Ascending aorta (tissue), 2 donors: ENCODE measurements at places on chromosomes 2 and 18.

- DNase-seq = peak; percentile 67
Observed at GRCh38 chr18:36672437-36673344, 156.1 kb downstream of the TPGS2 start.

DNA sequence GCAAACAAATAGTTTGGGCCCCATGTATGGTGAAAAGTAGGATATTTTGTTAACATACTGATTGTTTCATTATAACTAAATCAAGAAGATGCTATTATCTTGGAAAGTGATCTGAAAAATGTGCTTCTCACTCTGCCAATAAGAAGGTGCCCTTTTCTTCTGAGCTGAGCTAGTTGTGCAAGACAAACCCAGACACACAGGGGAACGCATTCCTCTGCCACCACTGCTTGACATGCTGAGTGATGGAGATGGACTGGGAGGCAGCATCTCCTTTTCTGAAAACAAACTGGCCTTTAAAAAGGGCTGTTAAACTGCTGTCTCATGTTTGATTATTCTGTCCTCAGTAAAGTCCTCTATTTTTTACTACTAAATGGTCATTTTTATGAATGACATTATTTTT lies 1989.9 kb upstream of the CELF4 start:
- DNase-seq = no peak

GRCh38 chr2:2507417-2507997 lies 176.4 kb upstream of the MYT1L start:
- DNase-seq = no peak

GRCh38 chr2:15872854-15873253 lies 67.5 kb upstream of the MYCN start:
- DNase-seq = no peak

- no peak for DNase-seq
Observed at GRCh38 chr2:83705146-83705545, 753.9 kb downstream of the SUCLG1 start.

DNA sequence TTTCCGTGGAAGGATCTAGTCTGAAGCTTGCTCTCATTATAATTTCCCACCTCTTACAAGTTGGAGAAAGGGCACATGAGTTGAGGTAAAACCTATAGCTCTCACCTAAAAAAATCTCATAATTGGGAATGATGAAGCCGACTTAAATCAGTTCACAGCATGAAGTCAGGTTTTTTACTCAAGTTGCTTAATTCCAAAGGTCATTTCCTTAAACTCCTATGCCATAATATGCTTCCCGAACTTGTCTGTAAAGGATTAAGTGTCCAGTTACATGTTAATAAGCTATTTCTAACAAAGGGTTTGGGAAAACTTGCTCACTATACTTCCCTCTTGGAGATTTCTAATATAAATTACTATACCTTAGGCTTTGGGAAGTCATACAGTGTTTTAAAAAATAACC lies 481.2 kb downstream of the NUP35 start:
- DNase-seq = no peak

DNA sequence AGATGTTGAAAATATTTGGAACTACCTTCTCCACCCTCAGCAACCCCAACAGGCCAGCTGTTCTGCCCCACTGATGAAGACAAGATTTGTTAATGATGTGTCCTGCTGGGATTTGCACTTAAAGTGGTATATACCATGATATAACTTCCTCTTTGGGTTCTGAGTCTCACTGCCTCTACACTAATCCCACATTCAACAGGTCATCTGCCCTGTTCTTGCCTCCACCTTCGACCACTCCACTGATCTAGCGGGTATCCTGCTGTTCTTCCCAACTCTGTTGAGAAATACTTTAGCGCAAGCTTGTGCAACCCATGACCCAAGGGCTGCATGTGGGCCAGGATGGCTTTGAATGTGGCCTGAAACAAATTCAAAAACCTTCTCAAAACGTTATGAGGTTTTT lies 72.7 kb downstream of the LRP1B start:
- DNase-seq = no peak

- DNase-seq = no peak
Observed at GRCh38 chr2:38454081-38454480, 77.0 kb upstream of the ATL2 start.

GRCh38 chr2:128154225-128154624 lies 63.2 kb downstream of the UGGT1 start:
- DNase-seq = no peak

DNA sequence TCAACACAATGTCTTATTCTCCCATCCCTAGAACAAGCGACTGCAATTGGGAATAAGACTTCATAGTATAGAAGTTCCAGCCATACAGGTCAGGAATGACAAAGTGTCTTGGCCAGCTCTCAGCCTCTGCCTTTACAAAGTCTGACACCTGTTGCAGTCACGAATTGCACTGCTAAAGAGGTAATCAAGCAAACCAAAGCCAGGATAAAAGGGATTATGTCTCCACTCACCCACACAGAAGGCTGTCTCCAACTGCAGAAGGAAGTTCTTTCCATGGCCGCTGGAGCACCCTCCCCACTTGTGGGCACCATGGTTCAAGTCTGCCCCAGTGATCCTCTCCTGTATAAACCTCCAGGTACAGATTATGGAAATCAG lies 114.8 kb upstream of the PKDCC start:
- DNase-seq = peak; percentile 12

DNA sequence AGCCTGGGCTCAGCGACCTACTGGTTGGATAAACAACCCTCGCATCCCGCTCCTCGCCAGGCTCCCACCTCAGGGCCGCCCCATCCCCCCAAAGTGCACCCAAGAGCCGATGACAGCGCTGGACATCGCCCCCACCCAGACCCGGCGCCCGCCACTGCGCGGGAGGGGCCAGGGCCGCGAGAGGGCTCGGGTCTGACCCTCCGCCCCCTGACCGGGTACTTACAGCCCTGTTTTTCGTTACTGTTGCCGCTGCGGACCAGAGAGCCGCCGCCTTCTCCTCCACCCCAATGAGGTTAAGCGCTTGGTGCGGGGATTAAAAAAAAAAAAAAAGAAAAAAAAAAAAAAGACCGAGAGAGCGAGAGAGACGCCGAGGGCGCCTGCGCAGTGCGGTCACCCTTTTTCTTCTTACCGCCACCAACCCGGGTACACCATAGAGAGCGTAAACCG lies at the start of gene CLASP1:
TSS of gene CLASP1 (minus strand) at position 314 of the 447 bp plus-strand sequence. CDS start 43,567 bp downstream, outside the sequence.
- DNase-seq = peak; percentile 22

GRCh38 chr2:67848551-67849285 lies 214.1 kb downstream of the C1D start:
- no peak for DNase-seq

- no peak for DNase-seq
Observed at GRCh38 chr2:9158786-9159779, 47.5 kb upstream of the ASAP2 start.

DNA sequence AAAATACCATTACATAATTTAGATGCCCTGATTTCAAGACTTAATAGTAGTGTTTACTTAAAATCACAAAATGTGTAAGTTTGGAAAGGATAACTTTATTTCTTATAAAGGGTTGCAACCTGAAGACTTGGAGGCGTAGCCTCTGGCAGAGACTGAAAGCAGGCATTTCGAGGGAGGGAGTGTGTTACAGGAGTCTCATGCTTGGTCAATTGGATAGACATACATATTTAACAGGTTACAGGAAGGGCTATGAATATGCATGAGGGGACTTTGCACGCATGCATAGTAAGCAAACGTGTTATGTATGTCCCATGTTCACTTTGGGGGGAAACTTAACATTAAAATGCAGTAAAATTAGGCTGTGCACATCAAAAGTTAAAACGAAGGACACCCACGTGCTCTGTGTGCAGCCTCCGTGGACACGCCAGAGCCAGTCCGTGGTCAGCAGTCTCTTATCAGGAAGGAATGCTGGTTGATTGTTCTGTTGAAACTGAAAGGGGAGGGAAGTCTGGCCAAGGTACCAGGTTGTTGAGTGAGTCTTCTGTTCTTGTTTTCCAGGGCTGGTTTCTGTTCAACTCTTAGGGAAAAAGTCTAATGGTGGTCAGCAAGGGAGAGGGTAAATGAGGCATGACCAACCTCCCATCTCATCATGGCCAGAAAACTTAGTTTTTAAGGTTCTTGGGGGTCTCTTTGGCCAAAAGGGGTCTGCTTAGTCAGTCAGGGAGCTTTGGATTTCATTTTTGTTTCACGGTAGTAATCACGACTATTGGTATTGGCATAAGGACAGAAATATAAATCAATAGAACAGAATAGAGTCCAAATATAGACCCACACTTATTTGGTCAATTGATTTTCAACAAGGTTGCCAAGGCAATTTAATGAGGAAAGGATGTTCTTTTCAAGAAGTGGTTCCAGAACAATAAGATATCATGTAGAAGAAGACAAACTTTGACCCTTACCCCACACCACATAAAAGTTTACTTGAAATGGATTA lies 121.9 kb downstream of the MCFD2 start:
- no peak for DNase-seq

DNA sequence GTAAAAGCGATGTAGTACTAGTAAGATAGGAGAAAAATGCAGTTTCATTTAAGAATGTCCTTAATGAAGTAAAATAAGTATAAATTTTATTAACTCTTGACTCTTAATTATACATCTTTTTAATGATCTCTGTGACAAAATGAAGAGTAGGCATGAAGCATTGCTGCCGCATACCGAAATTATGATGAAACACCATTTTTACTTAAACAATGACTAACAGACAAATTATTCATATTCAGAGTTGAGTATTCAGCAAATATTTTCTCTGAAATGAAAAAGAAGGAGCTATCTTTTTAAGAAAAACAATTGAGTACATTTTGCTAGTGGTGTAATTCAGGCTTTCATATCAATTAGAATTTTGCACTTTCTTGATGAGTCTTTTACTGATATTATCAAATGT lies 150.6 kb upstream of the DOCK10 start:
- no peak for DNase-seq

- DNase-seq = peak; percentile 73
Observed at GRCh38 chr18:79790996-79791972, 6.5 kb upstream of the KCNG2 start.

GRCh38 chr2:60298006-60298696 lies 255.3 kb downstream of the BCL11A start:
- no peak for DNase-seq

DNA sequence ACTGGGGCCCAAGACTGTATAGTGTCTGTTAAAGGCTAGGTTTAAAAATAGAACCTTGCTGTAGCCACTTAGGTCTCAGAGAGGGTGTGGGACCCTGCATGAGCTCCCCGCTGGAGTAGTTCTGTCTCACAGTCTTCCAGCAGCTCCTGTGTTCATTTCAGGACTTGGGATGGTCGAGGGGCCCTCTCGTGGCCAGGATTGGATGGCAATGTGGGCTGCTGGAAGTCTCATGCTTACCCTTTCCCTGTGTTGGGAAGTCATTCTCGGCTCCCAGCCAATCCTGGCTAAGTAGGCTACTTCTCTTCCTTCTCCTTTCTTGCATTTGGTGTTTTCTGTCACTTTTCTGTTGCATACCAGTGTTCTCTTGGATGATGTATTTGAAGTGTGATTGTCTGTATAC lies 284.0 kb upstream of the GCFC2 start:
- DNase-seq = no peak

GRCh38 chr2:46996300-46996843 lies 80.8 kb upstream of the MCFD2 start:
- DNase-seq = no peak

DNA sequence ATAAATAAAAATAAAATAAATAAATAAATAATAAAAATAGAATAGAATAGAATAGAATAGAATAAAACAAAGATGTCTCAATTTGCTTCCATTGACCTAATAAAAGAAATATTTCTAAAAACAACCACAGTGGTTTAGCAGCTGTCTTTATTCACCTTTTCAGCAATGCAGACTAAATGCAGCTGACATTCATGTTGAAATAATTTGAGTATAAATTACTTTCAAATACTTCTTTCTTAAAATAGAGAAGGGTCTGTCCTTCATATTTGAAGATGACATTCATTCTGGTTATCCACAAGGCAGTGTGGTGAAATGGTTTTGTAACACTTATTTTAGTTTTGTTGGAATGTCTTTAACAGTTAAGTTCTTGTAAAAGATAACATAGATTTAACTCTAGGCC lies 469.4 kb downstream of the IRS1 start:
- DNase-seq = no peak

DNA sequence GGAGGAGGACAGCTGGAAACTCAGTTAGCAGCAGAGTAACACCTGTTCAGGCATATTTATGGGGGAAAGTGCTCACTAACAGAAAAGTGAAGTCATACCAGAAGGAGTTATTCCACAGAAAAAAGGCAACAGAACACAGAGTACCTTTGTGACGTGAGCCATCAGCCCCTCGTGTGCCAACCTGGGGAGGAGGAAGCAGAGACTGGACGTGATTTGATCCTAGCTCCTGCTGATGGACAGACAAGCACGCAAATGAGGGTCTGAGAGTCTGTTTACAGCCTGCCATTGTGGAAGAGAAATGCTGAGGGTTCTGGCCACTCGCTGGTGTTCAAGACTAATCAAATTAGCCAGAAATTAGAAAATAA lies 120.7 kb downstream of the ZNF521 start:
- no peak for DNase-seq

- DNase-seq = no peak
Observed at GRCh38 chr2:176636401-176636800, 367.2 kb downstream of the MTX2 start.

- DNase-seq = no peak
Observed at GRCh38 chr2:218290316-218291261, 1.7 kb downstream of the TMBIM1 start.

DNA sequence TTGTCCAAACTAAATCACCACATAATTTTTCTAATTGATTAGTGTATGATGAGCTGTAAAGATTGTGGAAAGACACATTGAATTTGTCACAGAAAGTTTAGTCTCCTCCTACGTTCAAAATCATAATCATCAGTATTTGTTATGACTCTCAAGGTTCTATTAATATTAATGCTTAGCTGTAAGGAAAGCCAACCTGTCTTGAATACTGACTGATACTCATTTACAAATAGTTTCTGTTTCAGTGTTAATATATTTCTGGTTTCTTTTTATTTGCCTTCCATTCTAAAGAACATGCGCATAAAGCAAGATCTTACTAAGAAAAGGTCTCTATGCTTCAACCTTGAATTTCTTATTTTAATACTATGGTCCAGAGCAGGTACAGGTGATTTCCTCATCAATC lies 55.1 kb downstream of the CPS1 start:
- no peak for DNase-seq

GRCh38 chr2:159553727-159554126 lies 62.6 kb downstream of the BAZ2B start:
- no peak for DNase-seq

- DNase-seq = no peak
Observed at GRCh38 chr18:41973983-41974382, 18.9 kb downstream of the PIK3C3 start.

DNA sequence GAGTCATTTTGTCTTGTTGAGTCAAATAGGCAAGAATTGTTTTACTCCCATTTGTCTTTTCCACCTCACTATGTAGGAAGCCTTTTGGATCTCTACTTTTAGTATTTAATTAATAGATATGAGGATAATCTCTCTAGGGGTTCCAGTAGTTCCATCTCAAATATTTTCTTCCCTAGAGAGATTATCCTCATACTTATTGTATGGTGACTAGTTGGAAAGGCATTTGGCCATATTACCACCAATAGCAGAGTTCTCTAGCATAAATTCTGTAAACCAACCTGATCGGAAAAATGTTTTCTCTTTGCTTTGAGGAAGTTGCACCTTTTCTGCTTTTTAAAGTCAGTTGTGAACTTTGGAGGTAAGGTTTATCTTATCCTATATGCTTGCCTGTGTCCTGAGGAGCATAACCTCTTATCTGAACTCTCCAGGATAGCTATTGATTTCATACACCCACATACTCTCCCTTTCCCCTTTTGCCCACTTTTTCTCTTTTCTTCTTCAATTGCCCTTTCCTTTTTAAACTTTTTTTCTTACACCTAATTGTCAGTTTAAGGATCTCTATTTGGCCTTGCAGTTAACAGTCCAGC lies 100.8 kb downstream of the GALNT1 start:
- DNase-seq = no peak

- no peak for DNase-seq
Observed at GRCh38 chr2:86272111-86272510, 65.3 kb downstream of the REEP1 start.
